ENCODE measurements at places on chromosomes 11 and 22.

- no peak for DNase-seq
Observed at GRCh38 chr22:23925020-23925606, 30.9 kb downstream of the MIF start.

DNA sequence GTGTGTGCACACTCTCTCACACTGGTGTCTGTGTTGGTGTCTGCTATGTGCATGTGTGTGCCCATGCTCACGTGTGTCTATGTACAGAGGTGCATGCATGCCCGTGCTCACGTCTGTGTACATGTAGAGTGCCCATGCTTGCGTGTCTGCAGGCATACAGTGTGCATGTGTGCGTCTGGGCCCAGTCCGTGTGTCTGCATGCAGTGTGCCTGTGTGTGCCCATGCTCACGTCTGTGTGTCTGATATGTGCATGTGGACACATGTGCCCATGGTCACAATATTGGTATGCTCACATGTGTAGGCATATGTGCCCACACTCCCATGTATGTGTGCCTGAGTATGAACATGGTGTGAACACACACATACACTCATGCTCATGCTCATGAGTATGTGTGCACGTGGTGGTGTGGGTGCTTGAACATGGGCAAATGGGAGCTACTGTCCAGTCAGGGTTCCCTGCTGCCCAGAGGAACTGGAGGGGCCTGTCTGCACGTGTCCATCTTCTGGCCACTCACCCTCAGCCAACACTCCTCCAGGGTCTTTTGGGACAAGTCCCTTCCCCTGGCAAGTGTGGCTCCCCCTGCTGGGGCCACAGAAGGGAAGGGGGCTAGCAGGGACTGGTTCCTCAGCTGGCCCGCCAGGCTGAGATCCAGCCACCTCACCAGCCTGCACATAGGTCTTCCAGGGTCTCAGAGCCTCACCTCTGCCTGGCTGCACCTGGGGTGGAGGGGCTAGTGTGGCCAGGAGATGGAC lies 7.3 kb upstream of the TBX1 start:
- DNase-seq = no peak

- DNase-seq = no peak
Observed at GRCh38 chr11:17394743-17395390, 6.4 kb upstream of the KCNJ11 start.

GRCh38 chr22:39408173-39408572 lies 8.6 kb downstream of the TAB1 start:
- DNase-seq = no peak

GRCh38 chr11:23755769-23756168 lies 741.1 kb upstream of the LUZP2 start:
- DNase-seq = no peak

DNA sequence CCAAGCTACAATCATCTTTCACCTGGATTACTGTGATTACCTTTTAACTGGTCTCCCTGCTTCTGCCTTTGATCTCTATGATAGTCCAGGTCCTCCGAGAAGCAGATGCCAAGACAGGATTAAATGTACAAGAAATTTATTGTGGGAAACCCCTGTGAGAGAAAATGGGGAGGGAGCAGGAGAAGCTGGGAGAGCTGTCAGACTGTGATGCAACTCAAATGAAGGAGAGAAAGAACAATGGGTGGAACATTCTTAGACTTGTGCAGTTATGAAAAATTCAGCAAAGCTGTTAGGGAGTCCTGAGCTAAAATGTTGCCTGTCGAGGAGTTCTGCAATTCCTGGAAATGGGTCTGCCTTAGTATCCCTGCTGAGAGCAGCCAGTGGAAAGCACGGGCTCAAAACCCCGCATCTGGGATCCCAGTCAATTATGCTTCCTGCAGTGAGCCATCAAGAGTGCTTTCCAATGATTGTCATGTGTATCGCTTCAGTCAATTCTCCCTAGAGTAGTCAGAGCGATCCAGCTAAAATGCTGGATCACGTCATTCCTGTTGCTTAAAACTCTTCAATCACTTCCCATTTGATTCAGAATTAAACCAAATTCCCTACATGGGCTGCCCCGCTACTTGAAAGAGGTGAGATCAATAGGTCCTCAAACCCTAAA lies 16.5 kb upstream of the CSTF3 start:
- DNase-seq = no peak

GRCh38 chr11:124752471-124753102 lies 532 bp upstream of the VSIG2 start:
- no peak for DNase-seq

DNA sequence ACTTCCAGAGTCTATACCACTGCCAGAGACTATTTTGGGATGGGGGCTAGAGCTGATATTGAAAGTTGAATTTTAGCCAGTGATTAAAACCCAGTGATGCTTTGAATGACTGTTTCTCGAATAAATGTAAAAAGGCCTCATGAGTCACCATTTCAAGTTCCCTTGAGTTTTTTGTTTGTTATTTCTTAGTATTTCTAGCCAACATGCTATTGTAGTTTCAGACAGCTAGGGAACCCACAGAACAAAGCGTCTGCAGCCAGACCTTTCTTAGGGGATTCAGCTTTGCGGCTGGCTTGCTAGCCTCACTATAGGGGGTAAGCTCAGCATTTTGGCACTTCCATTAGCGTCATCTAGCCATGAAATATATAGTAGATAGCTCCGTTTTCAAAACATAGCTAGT lies 66.5 kb downstream of the DBX1 start:
- DNase-seq = no peak

DNA sequence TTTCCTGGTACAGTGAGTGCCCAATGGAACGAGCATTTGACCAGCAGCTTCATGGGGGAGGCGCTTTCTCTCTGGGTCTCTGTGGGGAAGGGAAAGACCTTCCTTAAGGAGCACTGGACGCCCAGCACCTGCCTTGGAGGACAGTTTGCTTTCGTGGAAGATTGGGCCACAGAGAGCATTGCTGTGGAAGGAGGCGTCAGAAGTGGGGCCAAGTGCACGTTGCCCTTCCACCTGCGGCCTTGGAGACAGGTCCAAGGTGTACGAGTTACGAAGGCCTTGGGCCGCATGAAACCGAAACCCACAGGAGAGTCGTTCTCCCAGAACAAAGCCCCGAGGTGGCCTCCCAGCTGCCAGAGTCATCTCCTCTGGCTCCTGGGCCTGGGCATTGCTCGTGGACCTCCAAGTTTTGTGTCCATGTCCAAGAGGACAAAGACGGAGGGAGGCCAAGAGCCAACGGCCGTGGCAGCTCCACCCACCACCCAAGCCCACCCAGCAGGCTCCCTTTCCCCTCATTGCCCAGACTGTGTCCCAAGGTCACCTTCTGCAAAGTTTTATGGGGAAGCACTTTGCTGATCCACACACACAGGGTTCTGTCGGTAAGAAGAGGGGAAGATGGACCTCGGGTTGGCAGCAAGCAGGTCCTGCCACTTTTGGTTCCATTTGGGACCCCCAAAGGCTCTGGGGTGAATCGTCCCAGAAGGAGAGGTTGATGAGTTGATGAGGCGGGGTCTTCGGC lies 5.8 kb upstream of the NLRP6 start:
- DNase-seq = no peak
